ENCODE measurements at places on chromosomes 16 and 17.

DNA sequence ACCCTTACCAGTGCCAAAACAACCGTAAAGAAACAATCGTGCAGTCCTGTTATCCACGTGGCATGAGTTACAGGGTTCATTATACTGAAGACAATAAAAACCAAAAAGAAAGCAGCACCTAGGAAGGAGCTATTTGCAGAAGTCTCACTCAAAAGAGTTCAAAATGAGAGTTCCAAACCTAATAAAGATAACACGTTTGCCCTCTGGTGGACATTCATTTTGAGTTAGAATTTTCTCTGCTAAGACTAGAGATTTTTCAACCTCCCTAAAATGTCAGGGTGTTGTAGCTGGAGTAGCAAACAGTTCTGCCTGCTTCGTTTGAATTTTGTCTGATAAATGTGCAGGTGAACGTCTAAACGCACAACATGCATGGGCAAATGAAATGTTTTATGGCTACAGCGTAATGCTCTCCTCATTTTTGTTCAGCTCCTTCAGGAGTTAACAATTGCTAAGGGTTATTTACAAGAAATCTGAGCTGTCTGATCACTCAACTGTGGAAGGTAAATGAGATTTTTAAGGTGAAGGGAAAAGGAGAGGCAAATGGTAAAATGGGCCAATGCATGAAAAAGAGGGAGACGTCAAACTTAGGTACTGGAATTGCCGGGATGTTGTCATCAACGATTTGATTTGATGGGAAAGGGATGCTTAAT lies 1067.9 kb upstream of the EEF2KMT start:
- no peak for DNase-seq

DNA sequence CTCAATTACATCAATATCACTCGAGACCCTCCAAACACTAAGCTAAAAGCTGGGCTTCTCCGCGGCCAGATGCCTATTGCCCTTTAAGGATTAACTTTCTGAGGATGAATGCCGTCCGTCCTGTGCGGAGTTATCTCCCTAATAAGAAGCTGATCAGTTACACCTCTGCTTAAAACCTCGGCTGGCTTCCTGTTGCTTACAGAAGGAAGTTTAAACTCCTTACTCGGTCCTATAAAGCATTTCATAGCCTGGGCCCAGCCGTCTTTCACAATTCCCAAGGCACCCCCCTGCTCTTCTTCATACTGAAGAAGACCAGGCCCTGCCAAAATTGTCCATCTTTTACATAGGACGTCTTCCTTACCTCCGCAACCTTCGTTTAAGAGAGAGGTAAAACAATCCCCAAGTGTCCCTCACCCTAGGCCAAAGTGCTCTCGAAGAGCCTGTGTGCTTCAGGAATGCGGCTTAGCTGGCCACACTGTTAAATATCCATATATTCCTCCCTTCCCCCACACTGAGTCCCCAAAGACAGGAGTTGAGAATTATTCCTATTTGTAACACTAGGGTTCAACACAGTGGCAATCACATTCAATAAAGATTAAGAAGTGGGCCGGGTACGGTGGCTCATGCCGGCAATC lies 112.6 kb upstream of the IRX5 start:
- DNase-seq, result no peak

GRCh38 chr16:79008036-79008868 lies 592.3 kb downstream of the MAF start:
- DNase-seq, result no peak

DNA sequence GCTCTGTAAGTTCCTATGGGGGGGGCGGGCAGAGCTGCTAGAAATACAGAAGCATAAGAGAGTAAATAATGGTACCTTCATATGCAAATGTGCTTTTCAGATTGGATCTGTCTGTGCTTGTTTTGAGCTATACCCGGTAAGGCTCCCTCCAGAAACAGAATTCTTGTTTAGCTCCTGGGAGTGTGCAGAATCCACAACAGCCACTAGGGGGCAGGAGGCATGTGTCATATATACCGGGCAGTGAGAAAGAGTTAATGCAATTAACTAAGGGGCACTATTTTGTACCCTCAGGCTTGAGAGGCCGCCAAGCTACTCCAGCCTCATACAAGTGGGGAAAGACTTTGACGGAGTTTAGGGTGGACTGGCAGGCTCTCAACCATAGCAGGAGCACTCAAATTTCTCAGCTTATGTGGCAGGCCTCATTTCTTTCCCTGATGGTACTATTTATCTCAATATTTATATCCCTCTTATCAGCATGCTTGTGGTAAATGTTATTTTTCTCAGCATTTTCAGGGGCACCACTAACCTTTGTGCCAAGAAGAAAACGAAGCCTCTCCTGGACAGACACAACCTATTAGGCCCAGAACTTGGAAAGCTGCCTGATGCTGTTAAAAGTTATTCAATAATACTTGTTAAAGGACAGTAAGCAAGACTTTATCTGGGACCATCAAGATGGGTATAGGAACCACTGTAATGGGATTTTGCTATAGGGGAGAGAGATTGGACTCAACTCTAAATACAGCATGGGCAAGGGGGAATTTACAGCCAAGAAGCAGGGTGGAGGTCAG lies 10.7 kb upstream of the CENPV start:
- DNase-seq, result peak; percentile 77

GRCh38 chr16:71345031-71345430 lies 13.5 kb upstream of the CALB2 start:
- DNase-seq, result no peak

DNA sequence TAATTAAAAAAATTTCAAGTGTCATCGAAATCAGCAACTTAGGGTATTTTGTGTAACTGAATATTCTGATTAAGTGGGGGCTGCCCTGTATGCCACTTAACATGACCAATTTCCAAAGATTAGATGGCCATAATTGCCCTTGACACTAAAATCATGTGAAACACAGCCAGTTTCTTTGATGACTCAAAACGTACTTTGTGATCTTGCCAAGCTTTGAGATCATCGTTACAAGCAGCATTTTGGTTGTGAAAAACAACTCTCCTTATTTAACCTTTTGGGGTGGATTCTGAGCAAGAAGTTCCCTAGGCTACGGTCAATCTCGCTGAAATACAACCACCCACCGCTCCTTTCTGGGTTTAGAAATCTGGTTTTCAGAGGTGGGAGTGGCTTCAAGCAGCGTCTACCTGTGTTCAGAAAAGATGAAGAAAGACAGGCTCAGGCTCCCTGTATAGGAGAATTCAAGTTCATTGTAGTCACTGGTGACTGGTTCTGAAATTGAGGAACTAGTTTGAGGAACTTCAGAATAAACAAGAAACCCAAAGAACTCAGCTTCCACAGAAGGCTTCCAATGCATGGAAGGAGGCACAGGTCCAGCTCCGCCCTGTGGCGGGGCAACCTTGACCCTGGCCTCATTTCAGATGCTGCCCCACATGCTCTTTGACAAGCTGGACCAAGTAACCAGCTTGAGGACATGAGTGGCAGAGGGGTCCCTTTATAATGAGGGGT lies 9.4 kb downstream of the MAP3K14 start:
- no peak for DNase-seq

DNA sequence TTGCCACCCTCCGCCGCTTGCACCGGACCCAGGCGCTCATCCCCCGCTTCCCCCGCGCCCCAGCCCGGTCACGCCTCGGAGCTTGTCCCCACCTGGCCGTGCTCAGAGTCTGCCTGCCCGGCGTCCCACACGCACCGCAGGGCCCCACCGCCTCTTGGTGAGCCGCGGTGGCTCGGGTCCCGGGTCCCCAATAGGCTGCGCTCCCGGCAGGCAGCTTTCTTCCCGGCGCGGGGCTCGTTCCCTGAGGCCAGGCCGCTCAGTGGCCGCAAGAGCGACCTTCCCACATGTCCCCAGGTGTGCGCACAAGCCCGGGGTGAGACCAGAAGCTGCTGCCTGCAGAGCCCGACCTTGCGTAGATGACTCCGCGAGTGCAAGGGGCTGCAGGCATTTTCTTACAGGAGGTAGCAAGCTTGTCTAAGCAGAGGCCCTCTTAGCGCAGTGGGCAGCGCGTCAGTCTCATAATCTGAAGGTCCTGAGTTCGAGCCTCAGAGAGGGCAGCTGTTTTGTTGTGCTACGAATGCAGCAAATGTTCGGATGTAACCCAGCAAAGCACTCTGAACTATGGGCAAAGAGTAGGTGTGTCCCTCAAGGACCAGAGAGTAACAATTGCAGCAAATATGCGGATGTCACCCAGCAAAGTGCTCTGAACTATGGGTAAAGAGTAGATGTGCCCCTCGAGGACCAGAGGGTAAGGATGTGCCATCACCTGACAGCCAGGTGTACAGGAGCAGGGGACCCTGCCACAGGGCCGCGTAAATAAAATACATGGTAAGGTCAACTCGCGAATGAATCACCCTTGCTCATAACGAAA lies 15.6 kb downstream of the TLE7 start:
- DNase-seq, result peak; percentile 86

- DNase-seq, result no peak
These were observed 9.0 kb upstream of the MAPK3 start for GRCh38 chr16:30131869-30132475.

GRCh38 chr16:73356401-73357079 lies 308.6 kb upstream of the ZFHX3 start:
- no peak for DNase-seq

DNA sequence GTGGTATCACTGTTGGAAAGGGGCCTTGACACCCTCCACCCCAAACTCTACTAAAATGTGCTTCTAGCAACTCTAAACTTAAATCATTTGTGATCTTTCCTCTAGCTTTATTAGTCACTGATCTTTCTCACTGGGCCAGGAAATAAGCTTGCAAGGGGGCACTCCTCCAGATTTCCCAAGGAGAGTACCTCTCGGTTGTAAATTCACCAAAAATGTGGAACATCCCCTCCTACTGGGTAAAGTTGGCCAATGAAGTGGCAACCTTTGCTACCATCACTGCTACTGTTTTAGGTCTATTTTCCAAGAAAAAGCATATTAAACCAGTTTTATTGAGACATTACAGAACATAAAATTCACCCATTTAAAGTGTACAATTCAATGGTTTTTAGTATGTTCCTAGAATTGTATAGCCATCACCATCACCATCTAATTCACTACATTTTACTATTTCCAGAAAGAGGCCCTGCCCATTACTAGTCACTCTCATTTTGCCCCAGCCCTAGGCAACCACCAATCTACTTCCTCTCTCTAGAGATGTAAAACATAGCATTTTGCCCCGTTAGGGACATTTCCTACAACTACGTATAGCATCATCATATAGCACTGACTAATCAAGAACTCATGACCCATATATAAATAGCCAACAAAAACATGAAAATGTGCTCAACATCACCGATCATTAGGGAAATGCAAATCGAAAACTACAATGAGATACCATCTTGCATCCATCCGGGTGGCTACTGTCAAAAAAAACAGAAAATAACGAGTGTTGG lies 44.6 kb upstream of the ADCY9 start:
- no peak for DNase-seq

All from endothelial cell (in vitro differentiated cells).